ENCODE measurements at places on chromosomes 16 and 17.

- DNase-seq, result no peak
Observed at GRCh38 chr16:19809693-19810092, 75.0 kb downstream of the GPRC5B start.

GRCh38 chr17:57834146-57834741, 15.6 kb downstream of the MRPS23 start:
- no peak for DNase-seq

GRCh38 chr17:80925688-80926335, 65.8 kb upstream of the CHMP6 start:
- DNase-seq, result no peak

GRCh38 chr16:31273187-31273586, 13.4 kb downstream of the ITGAM start:
- no peak for DNase-seq

DNA sequence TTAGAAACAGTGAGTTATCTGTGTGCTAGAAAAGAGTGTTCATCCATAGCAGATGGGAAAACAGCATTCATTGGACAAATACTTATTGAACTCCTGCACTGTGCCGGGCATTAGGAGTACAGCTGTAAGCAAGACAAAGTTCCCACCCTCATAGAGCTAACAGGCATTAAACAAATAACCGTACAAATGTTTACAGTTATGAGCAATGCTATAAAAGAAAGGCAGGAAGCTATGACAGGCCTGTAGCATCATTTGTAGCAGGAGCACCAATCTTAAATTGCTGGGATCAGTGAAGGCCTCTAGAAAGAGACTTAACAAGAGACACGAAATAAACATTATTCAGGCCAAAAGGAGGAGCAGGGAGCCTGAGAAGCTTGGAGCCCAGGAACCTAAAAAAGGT, 15.6 kb downstream of the SDR42E1 start:
- no peak for DNase-seq

DNA sequence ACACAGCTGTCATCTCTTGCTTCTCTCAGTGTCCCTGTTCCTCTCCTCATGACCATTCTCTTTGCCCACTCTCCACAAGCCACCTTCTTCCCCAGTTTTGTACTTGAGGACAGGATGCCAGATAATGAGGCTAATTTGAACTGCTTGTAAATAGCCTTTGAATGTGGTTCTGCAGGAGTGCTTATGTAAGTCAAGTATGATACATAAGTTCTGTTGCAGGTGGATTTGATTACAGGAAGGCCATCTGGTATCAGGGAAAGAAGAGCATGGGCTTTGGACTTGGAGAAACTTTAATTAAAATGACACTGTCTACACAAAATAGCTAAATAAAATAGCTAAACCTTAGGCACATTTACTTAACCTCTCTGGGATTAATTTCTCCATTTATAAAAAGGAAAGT, 120.2 kb upstream of the HLF start:
- no peak for DNase-seq

DNA sequence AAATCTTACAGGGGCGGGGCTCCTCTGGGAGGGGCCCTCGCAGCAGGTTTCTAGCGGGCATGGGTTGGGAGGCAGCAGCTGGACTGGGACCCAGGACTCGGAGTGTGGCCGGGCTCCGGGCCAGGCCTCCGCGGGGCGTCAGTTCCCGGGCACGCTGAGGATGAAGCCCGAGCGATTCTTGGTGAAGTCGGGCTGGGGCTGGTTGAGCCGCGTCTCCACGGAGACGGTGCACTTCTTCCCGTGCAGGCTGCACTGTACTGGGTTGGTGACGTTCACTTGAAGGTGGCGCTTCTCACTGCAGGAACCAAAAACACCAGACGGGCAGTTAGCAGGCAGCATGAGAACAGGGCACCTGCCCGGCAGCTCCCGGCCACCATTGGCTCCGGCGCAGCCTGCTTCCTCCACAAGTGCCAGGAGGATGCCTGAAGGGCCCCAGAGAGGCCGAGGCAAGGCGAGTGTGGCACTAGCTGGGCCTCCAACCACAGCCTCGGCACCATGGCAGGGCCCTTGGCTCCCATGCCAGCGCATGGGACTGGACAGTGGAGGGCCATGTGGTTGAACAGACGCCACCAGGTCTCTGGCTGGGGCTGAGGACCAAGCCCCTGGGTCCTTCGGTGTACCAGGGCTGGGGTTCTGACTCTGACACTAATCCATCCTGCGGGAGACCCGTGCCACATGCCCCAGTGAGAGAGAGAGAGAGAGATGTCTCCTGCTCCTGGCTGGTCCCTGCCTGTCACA, 8.0 kb downstream of the CDK5R1 start:
- DNase-seq, result no peak

DNA sequence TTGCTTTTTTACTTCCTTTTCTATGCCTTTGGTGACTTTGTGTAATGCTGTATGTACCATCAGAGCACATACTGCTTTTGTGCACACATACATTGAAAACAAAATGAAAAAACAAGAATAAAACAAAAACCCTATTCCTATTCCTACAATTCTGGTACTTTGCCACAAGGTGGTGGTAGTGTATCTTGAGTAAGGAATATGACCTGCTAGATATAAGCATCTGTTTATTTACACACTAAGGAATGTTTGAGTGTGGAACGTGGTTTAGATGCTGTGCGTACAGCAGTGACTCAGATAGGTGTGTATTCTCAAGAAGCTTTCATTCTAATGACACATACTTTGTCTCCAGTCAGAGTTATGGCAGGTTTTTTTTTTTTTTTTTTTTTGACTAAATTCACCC, 606.2 kb downstream of the WWOX start:
- no peak for DNase-seq

DNA sequence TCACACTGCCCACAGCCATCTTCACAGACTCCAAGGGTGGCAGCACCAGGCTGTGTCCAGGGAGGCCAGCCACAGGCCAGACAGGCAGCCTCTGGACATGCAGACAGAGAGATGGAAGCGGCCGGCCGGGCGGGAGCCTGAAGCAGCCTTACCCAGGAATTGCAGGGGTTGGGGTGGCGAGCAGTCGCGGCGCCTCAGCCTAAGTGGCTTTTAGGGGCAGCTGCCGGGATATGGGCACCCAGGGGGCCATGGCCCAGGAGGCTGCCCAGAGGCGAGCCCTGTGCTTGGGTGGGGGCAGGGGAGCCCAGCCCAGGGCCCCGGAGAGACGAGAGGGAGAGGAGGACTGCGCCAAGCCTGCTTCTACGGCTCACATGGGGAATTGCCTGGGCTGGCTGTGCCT, 1.5 kb upstream of the NHERF2 start:
- peak; percentile 33 for DNase-seq

All from mucosa of descending colon (tissue), 3 donors.